ENCODE measurements at places on chromosomes 1 and 21.

GRCh38 chr1:7386226-7387052 lies 384.7 kb upstream of the VAMP3 start:
- no peak for DNase-seq

- no peak for DNase-seq
These were observed 8.3 kb downstream of the IL24 start for GRCh38 chr1:206905295-206906164.

- no peak for DNase-seq
These were observed 407.8 kb downstream of the PTPRC start for GRCh38 chr1:199046618-199047017.

- DNase-seq: no peak
These were observed 11.6 kb upstream of the SERBP1 start for GRCh38 chr1:67441739-67442281.

- DNase-seq: no peak
These were observed 184.8 kb downstream of the BRINP2 start for GRCh38 chr1:177355575-177355974.

DNA sequence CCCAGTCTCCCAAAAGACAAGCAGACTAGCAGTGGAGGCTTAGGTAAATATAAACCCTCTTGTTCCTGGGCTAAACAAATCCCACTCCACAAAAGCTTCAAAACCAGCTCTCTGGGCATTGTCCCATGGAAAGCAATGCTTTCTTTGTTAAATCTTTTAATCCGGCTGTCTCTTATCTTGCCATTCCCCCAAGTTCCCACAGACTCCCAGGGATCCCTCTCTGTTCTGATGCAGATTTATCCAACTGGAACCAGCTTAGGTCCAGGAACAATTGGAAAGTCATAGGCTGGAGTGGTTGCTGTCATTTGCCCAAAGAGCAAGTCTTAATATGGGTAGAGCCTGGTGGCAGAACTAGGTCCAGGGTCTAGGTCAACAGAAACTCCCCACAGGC lies 110.1 kb upstream of the ATP1A1 start:
- no peak for DNase-seq

DNA sequence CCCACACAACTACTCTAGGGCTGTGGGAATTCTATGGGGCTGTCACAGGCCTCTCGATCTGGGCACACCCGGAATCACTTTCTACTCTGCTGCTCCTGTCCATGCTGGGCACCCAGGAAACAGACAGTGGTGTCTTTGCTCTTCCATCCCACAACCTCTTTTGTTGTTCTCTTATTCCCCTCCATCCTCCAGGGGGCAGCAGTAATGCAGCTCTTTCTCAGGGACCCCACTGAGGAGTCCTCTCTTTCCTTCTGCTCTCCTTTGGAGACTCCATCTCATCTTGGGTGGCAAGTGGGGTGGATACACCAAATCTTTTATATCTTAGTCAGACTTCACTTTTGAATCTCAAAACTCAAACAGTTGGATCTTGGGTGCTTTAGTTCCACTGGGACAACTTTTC lies 206.3 kb downstream of the HS2ST1 start:
- DNase-seq: no peak

GRCh38 chr1:152001631-152002584 lies 8.2 kb upstream of the S100A10 start:
- no peak for DNase-seq

GRCh38 chr1:18999359-18999758 lies 42.9 kb upstream of the IFFO2 start:
- DNase-seq: no peak

DNA sequence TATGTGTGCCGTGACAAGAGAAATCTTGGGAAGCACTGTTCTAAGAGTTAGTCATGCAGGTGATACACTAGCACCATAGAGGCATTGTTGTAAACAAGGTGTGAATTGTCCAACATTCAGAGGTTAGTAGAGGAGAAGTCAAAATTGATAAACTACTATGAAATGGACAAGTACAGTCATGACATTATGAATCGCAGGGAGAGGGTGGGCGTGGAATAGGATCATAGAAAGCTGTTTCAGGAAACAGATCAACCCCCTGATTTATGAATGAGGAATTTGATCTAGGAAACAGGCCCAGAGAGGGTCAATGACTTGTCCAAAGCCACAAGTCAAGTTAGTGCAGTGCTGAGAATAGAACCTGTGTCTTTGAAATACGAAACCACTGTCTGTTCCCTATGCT lies 58.5 kb upstream of the LAX1 start:
- DNase-seq: no peak

DNA sequence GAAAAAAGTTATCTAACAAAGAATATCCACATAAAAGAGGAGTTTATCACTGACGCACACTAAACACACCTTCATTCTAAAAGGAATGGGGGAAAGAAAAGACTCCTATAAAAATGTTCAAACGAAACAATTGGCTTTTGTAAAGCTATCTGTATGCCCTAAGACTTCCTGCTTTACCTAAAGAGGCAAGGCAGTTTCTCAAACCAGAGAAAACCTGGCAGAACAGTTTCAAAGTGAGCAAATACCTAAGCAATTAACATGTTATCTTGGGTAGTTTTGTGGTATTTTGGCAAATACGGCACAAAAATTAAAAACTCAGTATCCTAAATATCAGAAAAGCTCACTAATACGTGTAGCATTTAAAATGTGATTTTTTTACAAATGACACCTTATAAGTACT lies 1.9 kb downstream of the PUM1 start:
- DNase-seq: no peak

GRCh38 chr1:222124602-222125001 lies 382.7 kb upstream of the DUSP10 start:
- no peak for DNase-seq

DNA sequence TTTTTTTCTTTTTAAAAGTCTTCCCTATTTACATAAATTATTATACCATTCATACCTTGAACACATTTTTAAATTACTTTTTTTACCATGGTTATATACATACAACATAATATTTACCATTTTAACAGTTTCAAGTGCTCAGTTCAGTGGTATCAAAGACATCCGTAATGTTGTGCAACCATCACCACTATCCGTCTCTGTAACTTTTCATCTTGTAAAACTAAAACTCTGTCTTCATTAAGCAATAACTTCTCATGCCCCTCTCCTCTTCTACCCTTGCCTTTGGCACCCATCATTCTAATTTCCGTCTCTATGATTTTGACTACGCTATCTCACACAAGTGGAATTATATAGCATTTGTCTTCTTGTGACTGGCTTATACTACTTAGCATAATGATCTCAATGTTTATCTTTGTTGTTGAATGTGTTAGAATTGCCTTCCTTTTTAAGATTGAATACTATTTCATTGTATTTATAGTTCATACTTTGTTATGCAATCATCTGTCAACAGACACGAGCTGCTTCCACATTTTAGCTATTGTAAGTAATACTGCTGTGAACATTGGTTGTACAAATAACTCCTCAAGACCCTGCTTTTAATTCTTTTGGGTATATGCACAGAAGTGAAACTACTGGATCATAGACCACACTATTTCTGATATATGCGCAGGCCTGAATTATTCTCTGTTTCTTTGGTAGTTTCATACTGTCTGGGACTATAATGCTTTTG lies 689.5 kb upstream of the NCAM2 start:
- DNase-seq: no peak

DNA sequence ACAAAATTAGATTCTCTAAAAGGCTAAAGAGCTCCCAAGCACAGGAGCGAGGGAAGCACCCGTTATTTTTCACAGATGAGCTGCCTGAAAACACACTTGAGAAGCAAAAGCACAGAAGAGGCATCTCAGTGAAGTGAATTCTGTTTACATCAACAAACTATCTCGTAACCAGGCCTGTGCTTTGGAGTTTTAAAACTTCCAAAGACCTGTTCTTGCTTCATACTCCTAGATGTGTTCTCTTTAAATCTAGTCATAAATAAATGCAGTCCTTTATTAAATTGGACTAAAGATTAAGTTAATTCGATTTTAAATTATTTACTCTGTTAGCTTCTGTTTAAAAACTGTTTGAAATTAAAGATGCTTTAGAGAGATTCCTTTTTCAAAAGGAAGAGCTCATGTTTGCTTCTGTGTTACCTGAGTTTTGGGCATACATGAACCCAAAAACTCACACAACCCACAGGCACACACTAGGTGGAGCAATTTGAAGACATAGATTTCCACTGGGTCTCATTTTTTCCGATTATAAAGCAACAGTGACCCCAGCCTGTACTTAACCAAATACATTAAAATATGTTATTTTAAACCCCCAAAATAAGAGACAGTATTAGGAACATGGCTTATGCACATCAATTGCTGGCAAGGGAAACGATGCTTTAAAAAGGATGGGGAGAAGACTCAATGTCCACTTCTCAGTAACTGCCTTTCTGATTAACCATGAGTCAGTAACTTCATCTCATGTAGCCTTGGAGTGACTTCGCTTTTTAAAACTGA lies 648.2 kb downstream of the SMYD3 start:
- DNase-seq: no peak

DNA sequence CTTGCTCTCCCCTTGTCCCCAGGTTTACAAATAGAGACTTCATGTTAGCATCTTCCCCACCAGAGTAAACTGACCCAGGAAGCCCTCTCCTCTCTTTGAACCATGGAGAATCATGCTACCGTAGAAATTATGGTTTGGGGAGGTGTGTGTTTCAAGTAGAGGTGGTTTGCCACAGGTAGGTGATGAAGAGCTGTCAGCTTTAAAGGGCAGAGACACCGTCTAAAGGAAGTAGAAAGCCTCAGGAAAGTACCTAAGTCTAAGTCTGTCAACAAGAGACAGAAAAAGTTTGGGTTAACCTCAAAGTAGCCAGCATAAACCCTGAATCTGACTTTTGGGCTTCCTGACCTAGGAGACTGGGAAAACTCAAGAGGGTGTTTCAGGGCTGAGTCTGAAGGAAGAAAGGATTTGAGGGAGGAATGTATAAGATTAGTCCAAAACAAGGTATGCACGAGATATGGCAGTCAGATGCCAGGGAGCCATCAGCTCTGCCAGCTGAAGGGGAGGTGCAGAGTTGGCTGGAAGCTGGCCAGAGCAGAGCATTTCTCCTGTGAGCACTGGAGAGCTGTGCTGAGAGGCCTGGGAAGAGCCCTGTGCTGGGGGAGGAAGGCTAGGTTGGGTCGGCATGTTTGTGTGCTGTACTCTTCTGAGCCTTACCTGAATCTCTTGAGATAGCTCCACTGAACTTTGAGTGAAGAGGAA lies 14.3 kb downstream of the ADAMTSL4 start:
- DNase-seq: no peak

- no peak for DNase-seq
These were observed 1.9 kb downstream of the PPFIA4 start for GRCh38 chr1:203028067-203028783.

DNA sequence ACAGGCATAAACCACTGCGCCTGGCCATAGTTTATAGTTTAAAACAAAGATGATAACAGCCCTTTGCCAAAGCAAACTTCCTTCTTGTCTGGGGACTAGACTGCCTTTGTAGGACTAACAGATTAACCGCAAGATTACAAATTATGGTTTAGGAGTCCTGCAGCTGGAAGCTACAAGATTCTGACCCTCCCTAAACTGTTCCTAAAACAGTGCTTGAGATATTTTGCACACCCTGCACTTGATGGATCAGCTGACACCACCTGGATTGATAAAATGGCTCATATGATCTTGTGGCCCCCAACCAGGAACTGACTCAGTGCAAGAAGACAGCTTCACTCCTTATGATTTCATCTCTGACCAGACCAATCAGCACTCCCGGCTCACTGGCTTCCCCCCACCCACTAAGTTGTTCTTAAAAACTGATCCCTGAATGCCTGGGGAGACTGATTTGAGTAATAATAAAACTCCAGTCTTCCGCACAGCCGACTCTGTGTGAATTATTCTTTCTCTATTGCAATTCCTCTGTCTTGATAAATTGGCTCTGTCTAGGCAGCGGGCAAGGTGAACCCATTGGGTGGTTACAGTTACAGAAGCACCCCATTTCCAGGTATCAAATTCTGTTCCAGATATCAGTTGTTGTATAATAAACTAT lies 13.8 kb upstream of the RNF11 start:
- DNase-seq: no peak

DNA sequence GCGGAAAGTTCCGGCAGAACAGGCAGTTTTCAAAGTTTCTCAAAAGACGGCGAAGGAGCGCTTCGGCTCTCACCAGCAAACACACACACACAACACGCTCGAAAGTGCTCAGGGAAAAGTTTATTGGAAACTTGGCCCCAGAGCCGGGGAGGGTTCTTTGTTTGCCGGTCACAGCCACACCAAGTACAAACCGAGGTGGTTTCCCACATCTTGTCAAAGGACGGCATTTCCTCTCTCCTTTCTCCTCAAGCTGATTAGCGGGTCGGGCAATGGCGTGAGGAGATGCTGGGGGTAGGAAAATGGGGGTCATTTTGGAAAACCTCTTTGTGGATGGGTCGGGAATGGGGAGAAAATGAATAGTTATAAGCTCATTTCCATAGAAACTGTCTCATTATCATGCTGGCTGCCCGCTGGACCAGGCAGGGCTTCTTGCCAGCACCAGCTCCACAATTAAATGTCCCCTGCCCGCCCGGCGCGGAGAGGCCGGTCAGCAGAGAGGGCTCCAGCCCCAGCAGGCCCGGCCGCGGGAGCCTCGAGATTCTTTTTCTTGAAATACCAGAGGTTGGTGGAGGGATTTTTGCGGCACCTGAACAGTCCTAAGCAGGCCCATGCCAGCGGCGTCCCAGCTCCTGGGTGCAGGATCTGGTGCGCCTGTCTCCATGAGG lies 92.3 kb downstream of the PRDM16 start:
- no peak for DNase-seq

DNA sequence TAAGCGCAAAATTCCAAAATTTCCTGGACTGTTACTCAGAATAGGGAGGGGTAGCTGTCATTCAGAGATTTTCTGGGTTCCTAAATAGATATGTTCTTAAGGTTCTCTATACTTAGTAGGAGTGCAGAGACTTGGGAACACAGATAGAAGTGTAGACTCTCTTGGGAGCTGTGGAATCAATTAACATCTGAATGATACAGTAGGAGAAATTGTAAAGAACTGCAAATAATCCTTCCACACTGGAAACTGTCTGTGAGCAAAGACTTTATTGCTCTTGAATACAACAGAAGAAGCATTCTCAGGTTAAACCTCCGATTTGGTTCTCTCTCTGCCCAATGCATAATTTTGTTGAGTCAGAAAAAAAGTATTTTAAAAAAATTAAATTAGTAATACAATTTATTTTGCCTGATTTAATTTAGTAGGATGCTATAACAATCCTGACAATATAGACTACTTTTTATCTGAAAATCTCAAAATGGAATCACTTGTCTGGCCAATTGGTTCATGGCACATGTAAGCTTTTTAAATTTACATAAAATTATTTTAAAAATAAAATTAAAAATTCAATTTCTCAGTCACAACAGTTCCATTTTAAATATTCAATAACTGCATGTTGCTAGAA lies 1754.3 kb downstream of the PLA2G4A start:
- no peak for DNase-seq

DNA sequence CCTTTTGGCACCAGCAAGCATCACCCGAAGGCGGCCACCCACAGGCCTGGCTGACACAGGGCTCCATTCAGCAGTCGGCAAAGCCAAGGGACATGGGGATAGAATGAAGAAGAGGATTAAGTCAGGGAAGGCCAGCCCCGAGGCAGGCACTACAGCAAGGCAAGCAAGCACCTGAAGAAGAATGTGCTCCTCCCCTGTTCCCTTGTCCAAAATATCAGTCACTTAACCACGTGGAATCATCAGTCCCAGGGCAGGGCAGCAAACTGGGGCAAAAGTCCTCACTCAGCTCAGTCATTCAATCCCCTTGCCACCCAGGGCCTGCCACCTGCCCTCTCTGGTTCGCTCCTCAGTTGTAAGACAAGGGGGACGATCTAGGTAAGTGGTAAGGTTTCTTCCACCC lies 9.3 kb downstream of the KANK4 start:
- DNase-seq: no peak

All from cerebellar nuclear complex (tissue), 1 donor.